ENCODE measurements at places on chromosomes 2 and 18.

DNA sequence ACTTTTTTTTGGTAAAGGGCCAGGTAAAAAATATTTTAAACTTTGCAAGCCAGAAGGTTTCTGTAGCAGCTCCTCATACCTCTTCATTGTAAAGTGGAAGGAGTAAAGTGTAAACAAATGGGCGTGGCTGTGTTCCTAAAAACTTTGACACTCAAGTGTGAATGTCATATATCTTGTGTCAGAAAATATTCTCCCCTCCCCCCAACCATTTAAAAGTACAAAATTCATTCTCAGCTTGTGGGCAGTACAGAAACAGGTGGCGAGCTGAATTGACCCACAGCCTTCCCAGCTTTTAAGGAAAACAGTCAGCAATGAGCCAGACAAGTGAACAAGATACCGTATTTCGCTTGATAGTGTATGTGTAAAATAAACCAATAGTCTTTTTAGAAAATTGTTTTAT, 4.0 kb downstream of the YPEL5 start:
- DNase-seq, result no peak

- no peak for DNase-seq
Observed at GRCh38 chr2:72731116-72731515, 94.7 kb downstream of the EXOC6B start.

DNA sequence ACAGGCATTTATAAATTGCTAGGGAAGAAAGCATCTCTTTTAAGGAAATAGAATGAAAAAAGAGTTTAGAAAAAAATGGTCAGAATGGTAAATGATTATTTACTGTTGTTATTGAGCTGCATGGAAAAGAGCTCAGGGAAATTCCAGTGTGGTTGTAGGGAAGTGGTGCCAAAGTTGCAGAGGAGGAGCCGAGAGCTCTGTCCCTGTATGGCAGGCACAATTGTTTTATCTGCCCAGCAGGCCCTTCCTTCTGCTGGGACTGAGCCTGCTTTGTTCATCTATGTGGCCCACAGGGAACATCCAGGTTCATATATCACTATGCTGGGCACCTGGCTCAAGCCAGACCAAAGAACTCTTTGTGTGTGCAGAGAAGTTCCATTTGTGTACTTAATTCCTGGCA, 80.8 kb upstream of the AGAP1 start:
- no peak for DNase-seq

- DNase-seq, result no peak
Observed at GRCh38 chr2:230694241-230694640, 18.4 kb upstream of the CAB39 start.

- no peak for DNase-seq
Observed at GRCh38 chr2:39994151-39994550, 215.1 kb upstream of the THUMPD2 start.

GRCh38 chr2:231295363-231295655, 96.9 kb downstream of the ARMC9 start:
- DNase-seq, result no peak

Data from stimulated activated CD4-positive, alpha-beta T cell treated with anti-CD3 and anti-CD28 coated beads, Interleukin-15, amount 100 ng/mL, for 1 hour (primary cell).